ENCODE measurements at places on chromosomes 2 and 18.
A peak's percentile ranks its signal among the peaks of the same experiment; 100 is the strongest.

DNA sequence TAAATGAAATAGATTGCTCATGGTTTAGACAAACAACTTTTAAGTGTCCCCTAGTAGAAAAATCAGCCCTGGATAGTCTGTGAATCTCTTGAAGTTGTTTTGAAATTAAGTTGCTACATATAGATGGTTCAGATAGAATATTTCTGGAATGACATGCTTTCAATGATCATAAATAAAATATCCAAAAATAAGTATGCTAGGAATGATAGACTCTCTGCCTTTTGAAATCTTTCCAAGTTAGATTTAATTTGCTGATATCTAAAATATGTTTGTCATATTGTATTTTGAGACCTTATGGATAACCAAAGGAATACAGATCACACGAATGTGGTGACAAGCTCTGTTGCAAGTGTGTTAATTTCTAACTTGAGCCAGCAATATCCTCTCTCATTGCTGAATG is 488.7 kb downstream of the THSD7B start:
- DNase-seq: no peak

- no peak for DNase-seq
Observed at GRCh38 chr2:80482276-80482675, 177.7 kb upstream of the LRRTM1 start.

DNA sequence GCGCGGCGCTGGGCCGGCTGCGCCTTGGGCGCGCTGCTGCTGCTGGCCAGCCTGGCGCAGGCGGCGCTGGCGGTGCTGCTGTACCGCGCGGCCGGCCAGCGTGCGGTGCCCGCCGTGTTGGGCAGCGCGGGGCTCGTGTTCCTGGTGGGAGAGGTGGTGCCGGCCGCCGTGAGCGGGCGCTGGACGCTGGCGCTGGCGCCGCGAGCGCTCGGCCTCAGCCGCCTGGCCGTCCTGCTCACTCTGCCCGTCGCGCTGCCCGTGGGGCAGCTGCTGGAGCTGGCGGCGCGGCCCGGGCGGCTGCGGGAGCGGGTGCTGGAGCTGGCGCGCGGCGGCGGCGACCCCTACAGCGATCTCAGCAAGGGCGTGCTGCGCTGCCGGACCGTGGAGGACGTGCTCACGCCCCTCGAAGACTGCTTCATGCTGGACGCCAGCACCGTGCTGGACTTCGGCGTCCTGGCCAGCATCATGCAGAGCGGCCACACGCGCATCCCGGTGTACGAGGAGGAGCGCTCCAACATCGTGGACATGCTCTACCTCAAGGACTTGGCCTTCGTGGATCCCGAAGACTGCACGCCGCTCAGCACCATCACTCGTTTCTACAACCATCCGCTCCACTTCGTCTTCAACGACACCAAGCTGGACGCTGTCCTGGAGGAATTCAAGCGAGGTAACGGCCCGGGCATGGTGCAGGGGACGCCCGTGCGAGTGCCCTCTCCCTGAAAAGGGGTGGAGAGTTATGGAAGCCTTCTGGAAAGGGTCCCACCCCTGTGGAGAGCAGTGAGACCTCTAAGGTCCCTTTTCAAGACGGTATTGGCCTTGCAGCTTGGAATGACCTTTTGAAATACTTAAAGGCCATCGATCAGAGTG is 1.0 kb downstream of the CNNM3 start:
- DNase-seq: no peak

- DNase-seq: no peak
Observed at GRCh38 chr2:107384422-107384821, 442.3 kb upstream of the RGPD4 start.

DNA sequence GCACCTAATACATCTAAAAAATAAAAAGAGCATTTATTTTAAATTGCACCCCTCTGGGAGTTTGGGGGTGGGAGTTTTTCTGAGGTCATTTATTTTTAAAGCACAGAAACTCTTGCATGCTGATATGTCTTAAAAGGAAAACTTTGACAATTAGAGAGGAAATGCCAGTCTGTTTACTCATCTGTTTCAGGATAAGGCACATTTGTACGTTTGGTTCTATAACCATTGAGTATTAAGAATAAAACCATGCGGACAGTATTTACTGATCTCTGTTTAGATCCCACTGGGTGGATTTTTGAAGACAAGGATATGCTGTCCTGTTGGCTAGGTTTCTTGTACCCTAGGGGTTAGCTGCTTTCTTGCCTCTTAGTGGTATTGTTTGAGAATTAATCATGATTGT is 122.9 kb downstream of the TANC1 start:
- DNase-seq: no peak

GRCh38 chr18:22465859-22466457 is 48.2 kb upstream of the CTAGE1 start:
- DNase-seq: peak; percentile 60

- no peak for DNase-seq
Observed at GRCh38 chr2:107663632-107664031, 163.1 kb upstream of the RGPD4 start.

GRCh38 chr18:55439056-55439455 is 148.9 kb downstream of the TCF4 start:
- DNase-seq: no peak

DNA sequence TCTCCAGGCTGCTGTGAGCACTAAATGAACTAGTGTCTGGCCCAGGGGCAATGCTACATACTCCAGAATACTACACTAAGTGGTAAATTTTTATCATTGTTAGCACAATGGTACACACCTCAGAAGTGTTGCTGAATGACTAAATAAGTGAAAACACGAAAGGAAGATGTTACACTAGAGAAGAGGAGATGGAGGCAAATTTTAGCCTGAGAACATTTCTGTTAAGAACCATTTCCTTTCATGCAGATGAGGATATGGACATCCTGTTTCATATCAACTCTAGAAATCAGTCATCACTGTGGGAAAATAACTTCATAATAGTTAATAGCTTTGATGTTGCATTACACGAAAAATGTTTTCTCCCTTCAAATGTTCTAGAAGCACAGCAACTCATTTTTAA is 117.6 kb upstream of the STK17B start:
- no peak for DNase-seq
